Midbrain (tissue), 1 donor: ENCODE measurements at places on chromosomes 5 and 9.

GRCh38 chr5:96079075-96079474 is 117.4 kb upstream of the ELL2 start:
- DNase-seq, result no peak

DNA sequence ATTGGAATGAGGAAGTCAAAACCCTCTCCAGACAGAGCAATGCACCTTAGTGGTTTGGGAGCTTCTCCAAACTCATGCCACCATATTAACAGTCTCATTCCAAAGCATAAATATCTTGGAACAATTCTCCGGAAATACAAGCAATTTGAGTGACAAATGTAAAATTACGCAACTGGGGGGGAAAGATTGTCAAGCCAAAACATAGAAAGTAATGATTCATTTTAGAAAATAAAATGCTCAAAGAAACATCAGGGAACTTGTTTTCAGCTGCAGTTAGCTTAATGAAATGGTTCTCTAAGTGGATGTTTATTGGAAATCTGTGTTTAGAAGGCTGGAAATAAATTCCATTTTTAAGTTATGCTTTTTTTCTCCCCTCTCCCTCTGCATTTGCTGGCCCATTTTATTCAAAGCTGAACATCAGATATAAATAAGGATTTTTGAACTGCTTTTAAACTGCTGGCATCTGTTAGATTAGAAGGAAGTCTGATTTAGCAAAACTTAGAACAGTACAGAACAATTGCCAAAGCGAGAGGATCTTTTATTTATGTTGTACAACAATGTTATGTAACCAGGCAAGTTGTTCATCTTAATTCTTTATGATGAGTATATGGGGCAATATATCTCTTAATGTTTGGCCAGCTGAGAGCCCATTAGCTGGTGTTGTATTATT is 551.9 kb downstream of the PRELID2 start:
- no peak for DNase-seq

GRCh38 chr9:129278391-129279237 is 100.6 kb upstream of the IER5L start:
- DNase-seq, result no peak

DNA sequence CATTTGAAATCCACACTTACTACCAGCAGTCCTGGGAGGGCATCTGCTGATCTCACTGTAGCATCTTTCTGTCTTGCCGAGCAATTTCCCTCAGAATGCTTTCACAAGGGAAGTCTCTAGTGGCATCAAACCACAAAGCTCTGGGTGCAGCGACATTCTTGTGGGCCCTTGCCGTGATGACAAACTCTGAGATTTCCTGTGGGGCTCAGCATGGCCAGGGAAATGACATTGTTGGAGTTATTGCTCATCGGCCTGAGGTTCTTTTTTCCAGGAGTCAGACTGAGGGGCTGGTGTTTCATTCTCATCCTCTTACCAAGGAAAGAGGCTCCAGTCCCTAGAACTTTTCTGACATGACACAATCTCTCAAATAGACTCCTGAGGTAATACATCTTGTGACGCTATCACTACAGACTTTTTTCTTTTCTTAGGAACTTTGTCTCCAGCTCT is 51.4 kb downstream of the PFDN1 start:
- DNase-seq, result no peak

DNA sequence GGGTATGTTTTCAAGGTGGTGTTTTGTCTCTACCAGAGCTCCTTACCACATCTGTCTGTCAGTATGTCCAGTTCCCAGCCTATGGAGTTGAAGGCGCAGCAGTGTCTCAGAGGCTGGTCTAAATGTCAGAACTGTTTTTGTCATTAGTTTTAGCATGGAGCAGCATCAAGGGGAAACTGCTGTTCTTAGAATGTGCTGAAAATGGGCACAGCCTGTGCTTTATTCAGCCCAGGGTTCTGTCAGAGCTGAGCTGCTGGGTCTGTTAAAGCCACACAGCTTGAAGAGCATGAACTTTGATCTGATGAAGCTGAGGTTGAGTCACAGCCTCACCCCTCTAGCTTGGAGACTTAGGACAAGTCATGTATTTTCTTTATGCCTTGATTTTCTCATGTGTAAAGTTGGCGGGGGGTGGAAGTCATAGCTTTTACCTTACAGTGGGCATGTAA is 71.9 kb downstream of the RALGPS1 start:
- no peak for DNase-seq

- DNase-seq, result no peak
Observed at GRCh38 chr9:77163884-77164283, 13.4 kb upstream of the VPS13A start.

- no peak for DNase-seq
Observed at GRCh38 chr5:75690669-75691068, 26.6 kb downstream of the POC5 start.

- peak; percentile 51 for DNase-seq
Observed at GRCh38 chr5:16737620-16738364, 121.0 kb upstream of the RETREG1 start.
